ENCODE measurements at places on chromosomes 7 and 10.

- H3K36me3 ChIP-seq, result peaks cover 6% of the 10 kb centered on the region
- peak overlapping the region; percentile 92 for H3K27ac ChIP-seq
- DNase-seq, result no peak
- H3K27me3 ChIP-seq, result no peaks in the 10 kb centered on the region
These were observed 21.1 kb downstream of the FAM53B start for GRCh38 chr10:124722798-124723783.

- no peak for DNase-seq
- no peaks in the 10 kb centered on the region for H3K36me3 ChIP-seq
- H3K4me1 ChIP-seq, result peaks cover 20% of the 10 kb centered on the region
- H3K27me3 ChIP-seq, result no peaks in the 10 kb centered on the region
- H3K27ac ChIP-seq, result peak within 1 kb of the TSS; percentile 72
These were observed at the start of gene LGI1 for GRCh38 chr10:93757801-93758507. LGI1 (plus strand) TSS chr10:93757936; CDS start chr10:93758145, 209 bp downstream.

DNA sequence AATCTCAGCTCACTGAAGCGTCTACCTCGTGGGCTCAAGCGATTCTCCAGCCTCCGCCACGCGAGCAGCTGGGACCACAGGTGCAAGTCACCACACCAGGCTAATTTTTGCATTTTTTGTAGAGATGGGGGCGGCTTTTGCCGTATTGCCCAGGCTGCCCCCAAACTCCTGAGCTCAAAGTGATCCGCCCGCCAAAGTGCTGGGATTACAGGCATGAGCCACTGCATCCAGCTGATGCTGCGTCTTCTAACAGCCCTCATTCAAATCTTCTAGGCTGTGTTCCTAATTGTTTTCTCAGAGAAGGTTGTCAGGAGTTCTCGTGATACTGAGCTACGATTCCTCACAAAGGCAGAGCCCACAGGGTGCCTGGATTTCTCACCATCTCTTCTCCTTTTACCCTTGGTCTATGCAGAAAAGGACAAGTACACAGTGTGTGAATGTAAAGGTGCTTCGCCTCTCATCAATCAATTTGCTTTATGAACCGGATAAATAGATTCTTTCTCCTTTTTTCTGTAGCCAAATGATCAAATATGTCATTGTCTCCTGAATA, 247.3 kb upstream of the PTN start:
- H3K27me3 ChIP-seq, result no peaks in the 10 kb centered on the region
- DNase-seq, result peak; percentile 56
- H3K4me1 ChIP-seq, result peaks cover 14% of the 10 kb centered on the region
- H3K27ac ChIP-seq, result peak overlapping the region; percentile 63

- no peak overlapping the region for H3K27ac ChIP-seq
- no peak overlapping the region for H3K4me3 ChIP-seq
- no peak for DNase-seq
- H3K4me1 ChIP-seq, result no peaks in the 10 kb centered on the region
These were observed 23.9 kb downstream of the KLF6 start for GRCh38 chr10:3761021-3761686.

DNA sequence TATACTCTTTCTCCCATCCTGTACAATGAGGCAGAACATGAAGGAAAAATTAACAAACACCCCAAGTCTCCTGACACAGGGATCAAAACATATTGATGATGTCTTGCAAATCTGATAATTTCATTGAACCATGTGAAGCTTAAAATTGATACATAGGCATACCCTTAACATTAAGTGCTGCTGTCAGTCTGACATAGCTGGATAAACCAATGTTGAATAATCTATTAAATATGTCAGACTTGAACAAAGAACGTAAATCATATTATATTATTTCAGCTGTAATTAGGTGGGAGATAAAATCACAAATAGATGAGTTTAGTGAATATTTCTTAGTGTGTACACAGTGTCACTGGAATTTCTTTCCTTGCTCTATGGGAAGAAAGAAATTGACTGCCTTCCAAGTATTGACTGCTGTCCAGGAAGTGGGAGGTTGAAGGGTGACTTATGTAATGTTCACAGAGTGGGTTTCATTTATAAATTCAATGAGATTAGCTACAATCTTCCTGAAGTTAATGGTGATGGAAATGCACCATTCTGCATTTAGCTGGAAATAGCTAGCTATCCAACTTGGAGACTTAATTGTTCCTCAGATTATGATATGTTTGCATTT, 170.8 kb downstream of the AUTS2 start:
- H3K36me3 ChIP-seq, result no peaks in the 10 kb centered on the region
- H3K27me3 ChIP-seq, result no peaks in the 10 kb centered on the region
- no peak for DNase-seq
- H3K27ac ChIP-seq, result no peak overlapping the region
- H3K4me1 ChIP-seq, result no peaks in the 10 kb centered on the region
- H3K4me3 ChIP-seq, result no peak overlapping the region

DNA sequence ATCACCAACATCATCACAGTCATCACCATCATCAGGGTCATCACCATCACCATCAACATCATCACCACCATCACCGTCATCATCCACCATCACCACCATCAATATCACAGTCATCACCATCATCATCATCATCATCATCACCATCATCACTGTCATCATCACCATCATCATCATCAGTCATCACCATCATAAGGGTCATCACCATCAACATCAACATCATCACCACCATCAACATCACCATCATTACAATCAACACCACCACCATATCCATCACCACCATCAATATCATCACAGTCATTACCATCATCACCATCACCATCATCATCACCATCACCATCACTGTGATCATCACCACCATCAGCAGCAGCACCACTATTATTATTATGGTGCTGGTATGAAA, 218.9 kb downstream of the TNS3 start:
- H3K4me3 ChIP-seq, result no peak overlapping the region
- no peaks in the 10 kb centered on the region for H3K27me3 ChIP-seq
- peaks cover 23% of the 10 kb centered on the region for H3K36me3 ChIP-seq
- no peak overlapping the region for H3K27ac ChIP-seq
- no peak for DNase-seq

DNA sequence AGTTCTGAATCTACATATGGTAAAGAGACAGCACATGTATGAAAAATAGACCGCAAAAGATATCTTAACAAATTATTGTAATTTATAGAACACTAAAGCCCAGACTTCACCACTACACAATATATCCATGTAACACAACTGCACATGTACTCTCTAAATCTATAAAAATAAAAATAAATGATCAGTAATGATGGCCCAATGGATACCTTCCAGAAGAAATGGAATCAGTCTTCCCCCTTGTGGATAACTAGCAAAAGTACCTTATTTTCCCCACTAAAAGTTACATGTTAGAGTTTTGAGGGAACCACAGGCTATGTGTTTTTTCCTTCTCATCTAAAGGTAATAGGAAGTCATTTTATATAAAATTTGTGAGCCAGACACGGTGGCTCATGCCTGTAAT, 25.7 kb downstream of the C7orf25 start:
- H3K27me3 ChIP-seq, result no peaks in the 10 kb centered on the region
- H3K4me3 ChIP-seq, result no peak overlapping the region
- peaks cover 23% of the 10 kb centered on the region for H3K4me1 ChIP-seq
- peaks cover 7% of the 10 kb centered on the region for H3K36me3 ChIP-seq
- H3K27ac ChIP-seq, result no peak overlapping the region

GRCh38 chr7:53657586-53657985, 622.2 kb downstream of the POM121L12 start:
- no peaks in the 10 kb centered on the region for H3K4me1 ChIP-seq
- no peaks in the 10 kb centered on the region for H3K27me3 ChIP-seq
- no peak for DNase-seq
- no peak overlapping the region for H3K27ac ChIP-seq

DNA sequence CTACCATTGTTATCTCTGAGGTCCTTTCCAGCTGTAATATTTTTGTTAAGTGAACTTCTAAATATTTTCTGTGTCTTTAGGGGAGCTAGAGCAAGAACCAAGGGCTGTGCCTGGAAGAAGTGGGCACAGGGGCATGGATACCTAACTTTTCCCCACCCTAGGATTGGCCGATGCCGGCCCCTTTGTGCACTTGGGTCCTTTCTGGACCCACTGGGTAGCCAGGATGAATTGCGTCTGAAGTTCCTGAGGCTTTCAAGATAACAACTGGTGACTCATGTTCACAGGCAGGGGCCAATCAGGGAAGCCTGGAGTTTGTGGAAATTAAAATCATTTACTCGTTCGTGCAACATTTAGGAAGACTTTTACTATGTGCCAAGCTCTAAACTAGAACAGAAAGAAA, 758 bp downstream of the DPCD start:
- H3K27me3 ChIP-seq, result no peaks in the 10 kb centered on the region
- no peak for DNase-seq
- peaks cover 14% of the 10 kb centered on the region for H3K36me3 ChIP-seq

DNA sequence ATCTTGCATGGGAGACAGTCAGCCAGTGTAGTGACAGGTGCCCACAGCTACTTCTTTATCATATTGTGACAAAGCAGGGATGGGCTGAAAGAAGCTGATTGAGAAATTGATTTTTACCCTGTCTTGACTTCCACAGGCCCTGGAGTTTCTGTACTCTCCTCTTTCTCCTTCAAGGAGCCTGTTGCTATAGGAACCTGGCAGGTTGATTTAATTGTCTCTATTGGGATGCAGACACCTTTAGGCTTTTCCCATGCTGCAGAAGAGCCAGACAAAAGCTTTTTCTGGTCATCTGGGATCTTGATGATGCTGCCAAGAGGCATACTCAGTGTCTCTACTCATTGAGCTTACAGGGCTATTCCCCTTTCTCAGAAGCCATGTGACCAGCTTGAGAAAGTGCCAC, 754.8 kb downstream of the KCNMA1 start:
- H3K4me3 ChIP-seq, result no peak overlapping the region
- DNase-seq, result no peak
- H3K36me3 ChIP-seq, result no peaks in the 10 kb centered on the region
- H3K4me1 ChIP-seq, result peaks cover 10% of the 10 kb centered on the region
- no peak overlapping the region for H3K27ac ChIP-seq

GRCh38 chr10:23695825-23696420, 257.0 kb downstream of the OTUD1 start:
- H3K27ac ChIP-seq, result no peak overlapping the region
- no peak for DNase-seq
- H3K4me3 ChIP-seq, result peak overlapping the region; percentile 37
- no peaks in the 10 kb centered on the region for H3K36me3 ChIP-seq
- H3K4me1 ChIP-seq, result peaks cover 30% of the 10 kb centered on the region

DNA sequence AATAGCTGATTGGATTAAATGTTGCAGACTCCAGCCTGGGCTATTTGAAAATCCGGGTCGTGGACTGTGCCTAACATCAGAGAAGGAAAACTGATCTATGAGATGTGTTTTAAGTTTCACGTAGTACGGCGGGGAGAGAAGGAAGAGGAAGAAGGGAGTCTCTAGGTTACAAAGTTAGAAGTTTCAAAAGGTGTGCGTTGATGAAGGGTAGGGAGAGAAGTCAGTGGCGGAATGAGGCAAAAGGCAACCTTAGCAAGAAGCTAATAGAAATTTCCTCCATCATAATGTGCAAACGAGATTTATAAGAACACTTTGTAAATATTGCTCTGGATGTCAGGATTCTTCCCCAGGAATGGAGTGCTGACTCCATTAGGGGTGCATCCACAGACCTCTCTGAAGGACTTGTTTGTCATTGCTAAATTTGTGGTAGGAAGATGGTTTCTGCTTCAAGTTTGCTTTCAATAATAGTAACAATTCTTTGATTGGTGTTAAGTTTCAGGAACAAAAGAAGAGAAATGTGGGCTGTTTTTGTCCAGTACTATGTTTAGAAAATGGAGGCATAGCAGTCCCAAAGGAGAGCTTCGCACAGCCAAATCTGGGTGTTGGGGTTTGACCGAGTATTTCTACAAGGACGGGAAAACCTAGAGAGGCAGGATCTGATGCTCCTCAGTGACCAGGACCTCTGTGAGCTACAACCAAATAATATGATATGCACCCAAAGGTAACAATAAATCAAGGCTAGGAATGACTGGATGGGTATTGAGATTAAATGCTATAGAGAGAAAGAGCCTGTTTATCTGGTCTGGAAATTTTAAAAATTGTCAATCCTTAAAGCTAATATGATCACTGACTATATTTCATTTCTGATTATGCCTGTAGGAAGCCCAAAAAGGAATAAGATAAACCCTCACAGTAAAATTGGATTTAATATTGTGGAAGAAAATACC, 8.2 kb downstream of the TWIST1 start:
- H3K4me3 ChIP-seq, result no peak overlapping the region
- DNase-seq, result no peak
- peaks cover 30% of the 10 kb centered on the region for H3K4me1 ChIP-seq
- H3K27ac ChIP-seq, result peak overlapping the region; percentile 79
- H3K36me3 ChIP-seq, result no peaks in the 10 kb centered on the region

DNA sequence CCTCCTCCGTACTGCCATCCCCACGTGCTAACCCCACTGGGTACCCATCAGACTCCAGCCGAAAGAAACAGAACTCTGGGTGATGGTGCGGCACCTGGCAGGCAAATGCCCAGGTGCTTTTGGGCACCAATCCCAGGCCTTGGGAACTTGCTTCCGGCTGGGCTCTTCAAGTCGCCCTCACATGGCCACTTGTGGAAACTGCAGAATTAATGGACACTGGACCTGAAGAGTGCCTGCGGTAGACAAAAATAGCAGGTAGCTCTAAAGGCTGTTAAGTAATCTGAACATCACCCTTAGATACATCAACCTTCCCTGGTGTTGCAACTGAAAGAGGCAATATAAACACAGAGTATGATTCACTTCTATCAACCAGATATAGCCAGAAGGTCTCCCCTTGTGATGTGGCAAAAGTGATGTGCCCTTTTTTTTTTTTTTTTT, 644.4 kb downstream of the GRM8 start:
- no peak overlapping the region for H3K4me3 ChIP-seq
- no peak for DNase-seq
- no peaks in the 10 kb centered on the region for H3K36me3 ChIP-seq

GRCh38 chr7:3958109-3958483, 657.0 kb downstream of the SDK1 start:
- peak; percentile 30 for DNase-seq
- no peaks in the 10 kb centered on the region for H3K27me3 ChIP-seq
